ENCODE measurements at places on chromosomes 4 and X. TPM values are rescaled to one million over a fixed set of nuclear protein-coding genes. Genes with fewer than 3 reads are reported as not detected.

DNA sequence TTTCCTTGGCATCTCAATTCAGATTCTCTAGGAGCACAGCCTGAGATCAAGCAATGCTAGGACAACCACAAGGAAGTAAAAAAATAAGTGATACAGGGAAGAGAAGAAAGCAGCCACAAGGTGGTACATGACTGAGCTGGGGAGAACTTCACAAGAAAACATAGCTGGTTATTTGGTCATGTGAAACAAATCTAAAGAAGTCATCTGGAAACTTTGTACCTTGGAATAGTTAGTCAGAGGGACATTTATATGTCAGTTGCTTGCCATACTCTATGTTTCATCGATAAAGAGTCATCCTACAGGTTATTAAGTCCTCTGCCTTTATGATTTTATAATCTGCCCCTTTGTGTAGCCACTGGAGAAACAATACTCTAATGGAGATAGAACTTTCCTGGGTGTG, 575.1 kb downstream of the IL15 start:
- H3K36me3 ChIP-seq: peaks cover 17% of the 10 kb centered on the region
- H3K27ac ChIP-seq: no peak overlapping the region
- H3K27me3 ChIP-seq: no peaks in the 10 kb centered on the region
- no peaks in the 10 kb centered on the region for H3K4me1 ChIP-seq
- H3K4me3 ChIP-seq: no peak overlapping the region

GRCh38 chr4:143189528-143189927, 4.8 kb downstream of the USP38 start:
- no peak for DNase-seq
- H3K4me3 ChIP-seq: no peak overlapping the region
- peaks cover 17% of the 10 kb centered on the region for H3K36me3 ChIP-seq
- H3K27ac ChIP-seq: no peak overlapping the region

DNA sequence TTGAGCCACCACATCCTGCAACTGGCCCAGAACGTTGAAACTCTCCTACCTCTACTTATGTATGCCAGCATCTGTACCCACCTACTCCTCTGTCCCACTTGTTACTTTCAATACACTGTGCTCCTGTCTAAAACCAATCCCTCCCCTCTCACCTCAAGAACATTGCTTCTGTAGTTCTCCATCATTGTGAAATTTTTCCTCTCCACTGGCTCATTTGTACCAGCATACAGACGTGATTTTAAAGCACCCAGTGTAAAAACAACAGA, 25.5 kb upstream of the USO1 start:
- H3K27me3 ChIP-seq: no peaks in the 10 kb centered on the region
- H3K36me3 ChIP-seq: no peaks in the 10 kb centered on the region
- no peak overlapping the region for H3K4me3 ChIP-seq
- DNase-seq: no peak
- peaks cover 27% of the 10 kb centered on the region for H3K4me1 ChIP-seq

DNA sequence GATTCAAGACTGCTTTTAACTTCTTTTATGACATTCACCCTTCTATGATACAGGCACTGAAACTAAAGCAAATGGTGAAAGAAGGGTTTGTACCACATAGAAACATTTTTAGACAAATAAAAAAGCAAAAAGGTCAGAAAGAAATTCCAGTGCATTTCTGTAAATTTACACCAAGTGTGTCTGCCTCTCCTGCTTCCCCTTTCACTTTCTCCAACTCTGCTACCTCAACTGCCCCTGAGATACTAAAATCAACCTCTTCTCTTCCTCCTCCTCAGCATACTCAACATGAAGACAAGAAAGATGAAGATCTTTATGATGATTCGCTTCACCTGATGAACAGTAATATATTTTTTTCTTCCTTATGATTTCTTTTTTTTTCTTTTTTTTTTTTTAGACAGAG, 187.9 kb downstream of the LRBA start:
- H3K4me3 ChIP-seq: no peak overlapping the region
- no peak overlapping the region for H3K27ac ChIP-seq
- no peaks in the 10 kb centered on the region for H3K27me3 ChIP-seq
- no peaks in the 10 kb centered on the region for H3K4me1 ChIP-seq

- H3K27me3 ChIP-seq: no peaks in the 10 kb centered on the region
- H3K27ac ChIP-seq: no peak overlapping the region
- no peak overlapping the region for H3K4me3 ChIP-seq
- no peaks in the 10 kb centered on the region for H3K36me3 ChIP-seq
- no peak for DNase-seq
Measured at GRCh38 chr4:10787365-10787764, 102.8 kb upstream of the CLNK start.

DNA sequence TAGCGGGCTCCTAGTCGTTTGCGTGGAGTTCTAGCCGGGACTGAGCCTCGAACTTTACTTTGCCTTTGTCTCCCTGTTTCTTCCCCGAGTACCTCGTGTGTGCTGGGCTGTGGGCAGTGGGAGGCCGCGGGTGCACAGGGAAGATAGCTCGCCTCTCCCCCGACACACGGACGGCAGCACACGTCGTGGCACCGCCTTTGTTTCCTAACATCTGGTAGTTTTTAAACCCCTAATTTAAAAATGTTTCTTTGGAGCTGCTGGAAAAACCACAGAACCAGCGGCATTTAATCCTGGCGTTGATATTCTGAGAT, 866 bp downstream of the RBM46 start:
- no peak overlapping the region for H3K27ac ChIP-seq
- no peaks in the 10 kb centered on the region for H3K36me3 ChIP-seq
- no peak for DNase-seq
- H3K4me3 ChIP-seq: no peak overlapping the region
- no peaks in the 10 kb centered on the region for H3K4me1 ChIP-seq

DNA sequence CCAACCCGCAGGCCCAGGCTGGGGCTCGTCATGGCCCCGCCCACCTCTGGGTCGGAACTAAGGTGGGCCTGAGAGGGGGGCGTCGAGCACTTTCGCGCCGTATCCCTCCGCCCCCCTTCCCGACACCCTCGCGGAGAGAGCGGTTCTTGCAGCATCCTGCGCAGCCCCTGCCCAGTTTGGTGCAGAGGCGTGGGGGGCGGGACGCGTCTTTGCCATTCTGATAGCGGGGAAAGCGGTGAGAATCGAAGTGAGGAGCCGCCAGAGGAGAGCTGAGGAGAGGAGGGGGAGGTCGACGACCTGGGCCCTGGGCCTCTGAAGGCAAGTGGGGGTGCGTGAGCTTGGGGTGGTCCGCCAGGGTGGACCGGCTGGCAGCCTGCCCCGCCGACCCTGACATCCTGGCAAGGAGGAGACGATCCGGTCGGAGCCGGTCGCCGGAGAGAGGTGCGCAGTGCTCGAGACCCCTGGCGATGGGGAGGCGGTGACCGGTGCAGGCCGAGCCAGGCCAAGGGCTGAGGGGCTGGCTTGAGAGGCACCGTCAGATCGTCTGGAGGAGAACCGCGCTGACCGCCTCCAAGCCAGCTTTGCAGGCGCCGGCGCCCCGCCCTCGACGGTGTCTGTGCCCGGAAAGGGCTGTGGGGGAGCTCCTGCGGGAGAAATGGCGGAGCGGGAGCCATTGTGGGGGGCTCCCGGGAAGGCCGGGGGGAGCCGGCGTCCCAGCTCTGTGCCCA, 25.5 kb downstream of the GPRASP3 start:
- no peaks in the 10 kb centered on the region for H3K27me3 ChIP-seq
- H3K4me3 ChIP-seq: no peak overlapping the region
- no peak overlapping the region for H3K27ac ChIP-seq
- DNase-seq: peak; percentile 29
- H3K4me1 ChIP-seq: no peaks in the 10 kb centered on the region

DNA sequence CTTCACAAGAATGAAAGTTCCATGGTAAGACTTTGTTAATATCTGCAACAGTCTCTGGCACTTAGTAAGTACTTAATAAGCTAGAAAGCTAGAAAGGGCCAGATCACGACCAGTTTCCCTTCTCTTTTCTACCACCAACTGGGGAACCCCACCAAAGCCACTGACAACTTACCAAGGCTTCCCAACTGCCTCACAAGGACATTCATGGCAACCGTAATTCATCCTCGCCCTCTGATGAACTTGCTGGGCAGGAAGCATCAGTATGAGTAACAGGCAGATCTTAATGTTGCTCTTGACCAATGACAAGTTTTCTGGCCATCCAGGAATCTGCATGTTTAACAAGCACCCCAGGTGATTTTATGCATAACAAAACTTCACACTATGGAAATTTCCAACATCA, 23.2 kb upstream of the ZCCHC13 start:
- DNase-seq: no peak
- no peaks in the 10 kb centered on the region for H3K27me3 ChIP-seq
- H3K27ac ChIP-seq: no peak overlapping the region
- H3K4me3 ChIP-seq: no peak overlapping the region

GRCh38 chr4:12965334-12965733, 518.8 kb downstream of the RAB28 start:
- no peaks in the 10 kb centered on the region for H3K36me3 ChIP-seq
- no peaks in the 10 kb centered on the region for H3K27me3 ChIP-seq

DNA sequence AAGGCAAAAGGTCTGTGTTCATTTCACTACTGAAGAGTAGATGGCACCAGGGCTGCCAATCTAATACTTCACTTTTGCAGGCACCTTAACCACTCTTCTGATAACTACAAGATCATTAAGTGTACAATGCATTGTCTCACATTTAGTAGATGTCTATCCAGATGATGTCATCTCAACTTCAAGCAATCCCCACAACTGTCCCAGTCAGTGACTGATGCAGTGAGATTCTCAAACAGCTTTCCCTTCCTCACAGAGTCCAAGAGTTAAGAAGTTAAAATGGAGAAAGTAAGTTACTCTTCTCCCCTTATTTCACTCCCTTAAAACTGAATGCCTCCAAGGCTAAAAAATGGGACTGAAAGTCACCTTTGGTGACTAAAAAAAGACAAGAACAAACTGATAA, 10.7 kb downstream of the AP1S2 start:
- DNase-seq: no peak
- no peak overlapping the region for H3K4me3 ChIP-seq
- no peaks in the 10 kb centered on the region for H3K27me3 ChIP-seq

- H3K27ac ChIP-seq: no peak overlapping the region
- DNase-seq: no peak
- H3K4me3 ChIP-seq: no peak overlapping the region
- no peaks in the 10 kb centered on the region for H3K4me1 ChIP-seq
- H3K27me3 ChIP-seq: no peaks in the 10 kb centered on the region
Measured at GRCh38 chr4:93983140-93983539, 154.6 kb downstream of the ATOH1 start.

The NOX1 gene
- not detected for total RNA-seq

The UNC5C gene
- total RNA-seq: not detected

All from CD8-positive, alpha-beta memory T cell (primary cell).